Aorta (tissue), 5 donors: ENCODE measurements at places on chromosomes 7 and 10. TPM values are rescaled to one million over a fixed set of nuclear protein-coding genes. Genes with fewer than 3 reads are reported as not detected.

Gene CRYGN
- total RNA-seq: 1.7 TPM

Gene NCOA4
- total RNA-seq: 92.4 TPM

Gene LOXL4
- total RNA-seq: 15.5 TPM

Gene CRHR2
- 0.23 TPM for total RNA-seq

Gene CPA5
- not detected for total RNA-seq

Gene TMEM139
- total RNA-seq: 0.32 TPM

Gene ATG9B
- total RNA-seq: 0.12 TPM

Gene MPP7
- 95.3 TPM for total RNA-seq

DNA sequence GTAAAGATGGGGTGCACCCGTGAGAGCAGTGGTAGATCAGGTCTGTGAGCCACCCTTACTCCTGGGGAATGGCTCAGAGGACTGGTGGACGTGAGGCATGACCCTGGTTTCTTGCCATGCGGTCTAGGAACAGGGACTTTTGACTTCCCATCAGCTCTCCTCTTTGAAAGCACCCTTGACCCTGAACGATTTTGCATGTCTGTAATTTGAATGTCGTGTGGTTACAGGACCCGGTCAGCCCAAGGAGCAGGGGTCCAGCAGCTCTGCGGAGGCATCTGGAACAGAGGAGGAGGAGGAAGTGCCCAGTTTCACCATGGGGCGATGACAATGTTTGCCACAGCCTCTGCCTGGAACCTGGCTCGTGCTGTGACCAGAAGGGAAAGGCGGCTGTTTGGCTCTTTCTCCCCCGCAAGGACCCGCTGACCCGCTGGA lies 8.6 kb upstream of the ORAI2 start:
- no peaks in the 10 kb centered on the region for H3K27me3 ChIP-seq
- H3K27ac ChIP-seq: no peak overlapping the region
- peak; percentile 57 for DNase-seq
- H3K36me3 ChIP-seq: no peaks in the 10 kb centered on the region

GRCh38 chr10:19178675-19179074 lies 130.1 kb downstream of the MALRD1 start:
- no peak overlapping the region for H3K4me3 ChIP-seq
- H3K27me3 ChIP-seq: no peaks in the 10 kb centered on the region
- no peak for DNase-seq
- no peak overlapping the region for H3K27ac ChIP-seq
- no peaks in the 10 kb centered on the region for H3K4me1 ChIP-seq

- DNase-seq: no peak
- no peaks in the 10 kb centered on the region for H3K4me1 ChIP-seq
- H3K27me3 ChIP-seq: no peaks in the 10 kb centered on the region
- no peak overlapping the region for H3K4me3 ChIP-seq
Measured at GRCh38 chr10:120946497-120946896, 95.3 kb downstream of the WDR11 start.

DNA sequence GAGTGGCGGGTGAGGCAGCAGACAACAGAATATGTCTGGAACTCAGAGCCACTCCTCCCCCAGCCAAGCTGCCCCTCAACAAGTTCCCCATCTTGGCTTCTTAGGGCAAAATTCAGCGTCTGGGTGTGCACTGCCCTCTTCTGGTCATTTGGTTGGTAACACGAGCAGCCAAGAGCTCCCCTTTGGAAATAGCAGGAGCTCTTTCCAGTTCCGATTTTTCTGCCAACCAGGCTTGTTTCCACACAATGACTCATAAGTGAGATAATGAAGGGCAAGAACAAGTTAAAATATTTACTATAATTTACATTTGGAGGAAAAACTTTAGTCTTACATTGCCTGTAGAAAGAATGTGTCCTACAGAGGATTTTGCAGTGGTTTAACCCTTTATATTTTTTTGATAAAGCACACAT lies 70.5 kb downstream of the ADCYAP1R1 start:
- no peak overlapping the region for H3K4me3 ChIP-seq
- DNase-seq: no peak
- H3K4me1 ChIP-seq: no peaks in the 10 kb centered on the region
- H3K36me3 ChIP-seq: no peaks in the 10 kb centered on the region
- no peaks in the 10 kb centered on the region for H3K27me3 ChIP-seq

- H3K36me3 ChIP-seq: no peaks in the 10 kb centered on the region
- H3K4me1 ChIP-seq: no peaks in the 10 kb centered on the region
- no peak for DNase-seq
- no peak overlapping the region for H3K4me3 ChIP-seq
- no peaks in the 10 kb centered on the region for H3K27me3 ChIP-seq
Measured at GRCh38 chr7:139602143-139602722, 78.7 kb downstream of the CLEC2L start.

GRCh38 chr7:24981171-24981951 lies 1.4 kb upstream of the OSBPL3 start:
- H3K27ac ChIP-seq: no peak overlapping the region
- H3K27me3 ChIP-seq: no peaks in the 10 kb centered on the region
- no peaks in the 10 kb centered on the region for H3K4me1 ChIP-seq
- DNase-seq: peak; percentile 82
- peak overlapping the region; percentile 83 for H3K4me3 ChIP-seq

GRCh38 chr10:98295401-98295811 lies 27.4 kb upstream of the LOXL4 start:
- H3K36me3 ChIP-seq: no peaks in the 10 kb centered on the region
- no peak for DNase-seq
- no peak overlapping the region for H3K4me3 ChIP-seq
- H3K27ac ChIP-seq: no peak overlapping the region
- no peaks in the 10 kb centered on the region for H3K27me3 ChIP-seq

- no peaks in the 10 kb centered on the region for H3K27me3 ChIP-seq
- no peak overlapping the region for H3K4me3 ChIP-seq
- H3K27ac ChIP-seq: no peak overlapping the region
- no peak for DNase-seq
Measured at GRCh38 chr7:25014756-25015155, 34.8 kb upstream of the OSBPL3 start.

GRCh38 chr10:59561477-59562121 lies 148.1 kb downstream of the SLC16A9 start:
- DNase-seq: no peak
- H3K36me3 ChIP-seq: no peaks in the 10 kb centered on the region
- H3K27ac ChIP-seq: no peak overlapping the region

- no peaks in the 10 kb centered on the region for H3K27me3 ChIP-seq
- no peaks in the 10 kb centered on the region for H3K36me3 ChIP-seq
- no peak for DNase-seq
- no peaks in the 10 kb centered on the region for H3K4me1 ChIP-seq
Measured at GRCh38 chr7:77466450-77466849, 50.3 kb upstream of the GSAP start.

- peak overlapping the region; percentile 9 for H3K4me3 ChIP-seq
- no peaks in the 10 kb centered on the region for H3K27me3 ChIP-seq
- no peak overlapping the region for H3K27ac ChIP-seq
- DNase-seq: peak; percentile 84
- H3K4me1 ChIP-seq: no peaks in the 10 kb centered on the region
Measured at GRCh38 chr10:102230861-102231356, 4.8 kb downstream of the ELOVL3 start.

DNA sequence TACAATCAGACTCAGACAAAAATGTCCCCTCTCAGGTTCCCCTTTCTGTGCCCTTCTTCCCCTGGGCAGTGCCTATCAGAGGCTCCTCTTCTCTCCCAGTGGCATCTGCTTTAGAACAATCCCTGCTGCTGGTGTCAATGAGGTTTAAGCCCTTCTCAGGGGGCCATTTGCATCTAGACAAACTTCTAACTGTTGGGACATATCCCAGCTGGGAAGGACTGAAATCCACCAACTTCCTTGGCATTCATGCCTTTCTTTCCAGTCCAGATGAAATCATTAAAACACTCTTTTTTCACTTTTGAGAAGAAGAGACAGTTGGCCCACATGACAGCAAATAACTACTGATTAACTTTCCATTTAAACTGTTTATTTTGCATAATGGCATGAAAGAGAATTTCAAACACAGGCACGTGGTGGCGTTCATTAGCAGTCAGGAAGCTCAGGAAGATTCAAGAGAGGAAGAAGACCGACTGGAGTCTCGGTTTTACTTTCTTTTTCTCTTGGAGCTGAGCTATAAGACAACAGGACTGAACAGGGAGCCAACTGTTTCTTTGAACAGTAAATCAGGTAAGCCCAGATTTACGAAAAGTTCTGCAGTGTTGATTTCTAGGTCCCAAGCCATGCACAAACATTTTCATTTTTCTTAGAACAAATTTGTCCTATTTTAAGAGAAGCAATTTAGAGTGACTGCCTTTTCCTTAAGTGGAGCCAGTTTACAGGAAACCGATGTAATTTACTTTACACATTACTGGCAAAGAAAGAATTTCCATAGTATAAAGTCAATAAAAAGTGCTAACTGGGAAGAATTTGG lies at the start of gene GIMAP2:
Gene GIMAP2, plus strand, starts transcription at position 488 of the 811 bp plus-strand sequence. CDS start 1,354 bp downstream, outside the sequence.
- no peak within 1 kb of the TSS for H3K27ac ChIP-seq
- H3K27me3 ChIP-seq: no peaks in the 10 kb centered on the region
- no peaks in the 10 kb centered on the region for H3K4me1 ChIP-seq
- H3K36me3 ChIP-seq: no peaks in the 10 kb centered on the region
- no peak for DNase-seq

GRCh38 chr10:102102421-102102820 lies 17.7 kb downstream of the LDB1 start:
- H3K36me3 ChIP-seq: no peaks in the 10 kb centered on the region
- H3K27me3 ChIP-seq: no peaks in the 10 kb centered on the region
- no peak overlapping the region for H3K27ac ChIP-seq
- no peak overlapping the region for H3K4me3 ChIP-seq
- no peaks in the 10 kb centered on the region for H3K4me1 ChIP-seq
- DNase-seq: no peak

DNA sequence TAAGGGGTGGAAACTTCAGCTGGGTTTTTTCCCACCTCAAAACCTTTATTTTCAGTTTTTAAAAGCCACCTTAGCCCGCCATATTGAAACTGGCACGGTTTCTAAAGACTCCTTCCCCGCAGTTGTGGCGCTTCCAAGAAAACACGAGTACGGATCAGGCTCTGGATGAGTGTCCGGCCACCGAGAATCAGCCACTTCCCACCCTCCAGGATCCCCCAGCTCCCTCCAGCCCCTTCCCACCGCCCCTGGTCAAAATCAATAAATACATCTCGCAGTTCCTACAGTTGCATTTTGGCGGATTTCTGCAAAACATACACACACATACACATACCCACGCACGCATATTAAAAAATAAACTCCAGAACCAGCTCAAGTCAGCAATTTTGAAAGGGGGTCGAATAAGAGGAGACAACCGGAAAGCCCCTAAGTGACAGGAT lies 1.1 kb downstream of the SFMBT2 start:
- H3K4me3 ChIP-seq: peak overlapping the region; percentile 30
- DNase-seq: no peak
- no peak overlapping the region for H3K27ac ChIP-seq
- no peaks in the 10 kb centered on the region for H3K4me1 ChIP-seq
- no peaks in the 10 kb centered on the region for H3K27me3 ChIP-seq

- H3K4me1 ChIP-seq: peaks cover 5% of the 10 kb centered on the region
- DNase-seq: no peak
Measured at GRCh38 chr7:37061849-37062559, 337.7 kb upstream of the AOAH start.

DNA sequence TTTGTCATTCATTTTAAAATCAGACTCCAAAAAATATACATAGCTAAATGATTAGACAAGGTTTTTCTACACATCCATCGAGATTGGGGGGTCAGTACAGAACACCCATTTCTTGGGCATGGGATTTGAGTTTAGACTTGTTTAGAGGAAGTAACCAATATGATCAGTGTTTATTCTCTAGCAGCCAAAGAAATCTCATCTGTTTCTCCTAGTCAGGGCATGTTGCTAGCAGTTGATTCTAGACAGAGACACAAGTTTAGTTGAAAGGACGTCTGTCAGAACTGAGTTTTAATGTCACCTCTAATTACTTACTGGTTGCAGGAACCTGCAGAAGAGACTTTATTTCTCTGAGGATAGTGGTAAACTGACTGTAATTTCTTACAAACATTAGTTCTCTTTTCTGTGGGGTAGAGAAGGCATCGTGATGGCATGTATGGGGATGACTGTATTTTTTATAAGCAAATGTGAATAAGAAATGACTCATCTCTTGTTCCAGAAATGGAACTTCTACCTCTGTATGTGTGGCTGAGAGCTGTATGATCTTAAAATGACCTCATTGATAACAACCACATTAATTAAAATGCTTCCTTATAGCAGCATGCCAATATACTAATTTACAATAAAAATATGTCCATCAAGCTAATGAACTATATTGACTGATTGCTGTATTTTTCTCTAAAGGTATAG lies 30.6 kb upstream of the RHOBTB1 start:
- H3K27me3 ChIP-seq: no peaks in the 10 kb centered on the region
- no peak for DNase-seq
- no peaks in the 10 kb centered on the region for H3K36me3 ChIP-seq
- no peak overlapping the region for H3K27ac ChIP-seq
- no peak overlapping the region for H3K4me3 ChIP-seq
- H3K4me1 ChIP-seq: no peaks in the 10 kb centered on the region

GRCh38 chr7:98669329-98670000 lies 52.4 kb downstream of the NPTX2 start:
- no peaks in the 10 kb centered on the region for H3K27me3 ChIP-seq
- no peaks in the 10 kb centered on the region for H3K4me1 ChIP-seq
- no peak for DNase-seq
- no peaks in the 10 kb centered on the region for H3K36me3 ChIP-seq
- no peak overlapping the region for H3K4me3 ChIP-seq

- no peak for DNase-seq
- no peak overlapping the region for H3K27ac ChIP-seq
- H3K4me3 ChIP-seq: no peak overlapping the region
- H3K4me1 ChIP-seq: no peaks in the 10 kb centered on the region
Measured at GRCh38 chr7:123580406-123581161, 21.0 kb upstream of the ASB15 start.

DNA sequence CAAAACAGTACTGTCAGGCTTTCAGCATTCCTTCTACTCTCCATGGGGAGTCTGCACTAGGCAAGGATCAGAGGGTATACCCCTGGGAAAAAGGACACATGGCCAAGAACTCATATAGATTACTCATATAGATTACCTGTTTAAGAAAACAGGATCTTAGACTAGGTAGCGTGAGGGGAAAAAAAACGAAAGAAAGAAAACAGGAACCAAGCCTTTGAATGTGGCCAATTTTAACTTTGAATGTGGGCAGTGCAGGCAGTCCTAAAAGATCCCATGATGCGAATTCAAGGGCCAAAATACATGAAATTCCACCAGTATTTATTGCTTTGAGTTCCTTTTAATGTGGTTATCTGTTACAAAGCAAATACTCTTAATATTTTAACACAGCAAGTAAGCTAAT lies 108.6 kb upstream of the TAC1 start:
- no peaks in the 10 kb centered on the region for H3K27me3 ChIP-seq
- H3K36me3 ChIP-seq: no peaks in the 10 kb centered on the region
- H3K4me3 ChIP-seq: no peak overlapping the region

DNA sequence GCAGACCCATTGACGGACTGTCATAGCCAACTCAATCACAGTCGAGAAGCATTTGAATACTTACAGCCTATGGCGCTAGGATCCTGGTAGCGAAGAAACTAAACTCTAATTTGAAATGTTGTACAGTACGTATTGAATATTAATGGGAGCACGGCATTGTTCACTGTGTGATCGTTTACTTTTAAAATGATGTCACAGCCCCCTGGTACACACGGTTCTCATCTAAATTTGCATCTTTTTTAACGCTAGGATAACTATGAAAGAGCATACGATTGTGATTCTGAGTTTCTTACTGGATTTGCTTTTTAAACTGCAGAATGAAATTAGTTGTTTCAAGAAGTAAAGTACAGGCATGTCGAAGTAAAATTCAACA lies 895 bp upstream of the NAPEPLD start:
- H3K27ac ChIP-seq: peak overlapping the region; percentile 91
- H3K36me3 ChIP-seq: no peaks in the 10 kb centered on the region
- DNase-seq: no peak
- H3K4me1 ChIP-seq: no peaks in the 10 kb centered on the region
- H3K4me3 ChIP-seq: peak overlapping the region; percentile 2

GRCh38 chr10:103507235-103508191 lies 14.0 kb downstream of the NEURL1 start:
- H3K27me3 ChIP-seq: no peaks in the 10 kb centered on the region
- no peak overlapping the region for H3K4me3 ChIP-seq
- no peak overlapping the region for H3K27ac ChIP-seq
